ENCODE measurements at places on chromosomes 12 and 14.
A peak's percentile ranks its signal among the peaks of the same experiment; 100 is the strongest.

- DNase-seq, result no peak
Measured at GRCh38 chr14:56821177-56821576, 10.9 kb upstream of the OTX2 start.

GRCh38 chr12:116361414-116362223, 84.1 kb upstream of the MED13L start:
- no peak for DNase-seq

DNA sequence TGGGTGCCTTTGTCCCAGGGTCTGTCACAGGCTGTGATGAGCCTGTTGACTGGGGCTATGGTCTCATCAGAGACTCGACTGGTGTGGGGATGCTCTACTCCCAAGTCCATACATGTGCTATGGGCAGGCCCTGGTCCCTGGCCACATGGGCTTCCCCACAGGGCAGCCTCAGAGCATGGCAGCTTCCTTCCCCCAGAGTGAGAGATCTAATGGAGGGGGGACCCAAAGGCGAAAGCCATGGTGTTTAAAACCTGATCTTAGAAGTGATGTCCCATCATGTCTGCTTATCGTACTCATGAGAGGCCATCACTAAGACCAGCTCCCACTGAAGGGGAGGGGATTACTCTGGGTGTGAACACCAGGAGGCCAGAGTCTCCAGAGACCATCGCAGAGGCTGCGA, 279.0 kb upstream of the RTL1 start:
- no peak for DNase-seq

- DNase-seq, result peak; percentile 59
Measured at GRCh38 chr12:122834921-122835749, at the start of gene HIP1R. Gene HIP1R (plus strand): TSS chr12:122835457. CDS start chr12:122835551, 94 bp downstream.

DNA sequence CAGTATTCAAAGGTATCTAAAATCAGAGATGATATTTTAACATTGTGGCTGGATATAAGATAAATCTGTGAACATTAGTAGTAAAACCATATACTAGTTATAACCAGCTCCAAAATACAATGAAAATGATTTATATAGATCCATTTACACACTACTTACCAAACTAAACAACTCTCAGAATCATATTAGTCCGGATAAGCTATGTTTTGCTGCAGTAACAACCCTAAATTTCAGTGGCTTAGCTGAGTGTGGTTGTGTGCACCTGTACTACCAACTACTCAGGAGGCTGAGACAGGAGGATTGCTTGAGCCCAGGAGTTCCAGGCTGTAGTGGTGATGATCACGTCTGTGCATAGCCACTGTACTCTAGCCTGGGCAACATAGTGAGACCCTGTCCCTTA, 23.8 kb downstream of the ZDHHC17 start:
- DNase-seq, result no peak

DNA sequence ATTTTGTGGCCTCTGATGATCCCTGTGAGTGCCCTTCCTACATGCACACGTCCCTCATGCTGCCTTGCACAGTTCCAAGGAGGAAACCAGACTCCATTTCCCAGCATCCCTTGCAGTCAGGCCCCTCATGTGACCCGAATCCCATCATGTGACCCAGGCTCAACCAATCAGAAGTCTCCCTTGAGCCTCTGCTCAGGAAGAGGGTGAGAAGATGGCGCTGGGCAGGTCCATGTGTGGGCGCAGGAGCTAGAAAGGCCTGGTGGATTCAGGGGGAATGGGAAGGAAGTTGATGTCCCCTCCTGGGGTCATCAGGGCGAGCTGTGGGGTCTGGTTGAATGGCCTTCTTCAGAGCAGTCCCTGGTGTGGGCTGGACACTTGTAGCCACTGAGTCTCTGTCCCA, 240.5 kb downstream of the ADGRD1 start:
- DNase-seq, result no peak

DNA sequence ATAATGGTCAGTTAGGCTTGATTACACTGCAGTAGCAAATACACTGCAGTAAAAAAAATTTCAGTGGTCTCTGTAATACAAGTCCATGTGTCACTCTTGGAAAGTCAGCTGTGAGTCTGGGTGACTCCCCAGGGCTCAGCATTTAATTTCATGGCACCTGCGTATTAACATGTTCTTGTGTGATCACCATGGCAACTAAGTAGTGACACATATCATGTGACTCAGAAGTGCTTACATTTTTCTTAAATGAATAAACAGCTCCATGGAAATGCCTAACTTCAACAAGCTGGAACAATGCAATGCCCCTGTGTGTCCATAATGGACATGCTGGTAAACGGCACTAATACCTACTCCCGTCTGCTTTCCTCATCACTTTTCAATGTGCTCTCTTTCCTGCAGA, 88.5 kb upstream of the ANO4 start:
- DNase-seq, result no peak

DNA sequence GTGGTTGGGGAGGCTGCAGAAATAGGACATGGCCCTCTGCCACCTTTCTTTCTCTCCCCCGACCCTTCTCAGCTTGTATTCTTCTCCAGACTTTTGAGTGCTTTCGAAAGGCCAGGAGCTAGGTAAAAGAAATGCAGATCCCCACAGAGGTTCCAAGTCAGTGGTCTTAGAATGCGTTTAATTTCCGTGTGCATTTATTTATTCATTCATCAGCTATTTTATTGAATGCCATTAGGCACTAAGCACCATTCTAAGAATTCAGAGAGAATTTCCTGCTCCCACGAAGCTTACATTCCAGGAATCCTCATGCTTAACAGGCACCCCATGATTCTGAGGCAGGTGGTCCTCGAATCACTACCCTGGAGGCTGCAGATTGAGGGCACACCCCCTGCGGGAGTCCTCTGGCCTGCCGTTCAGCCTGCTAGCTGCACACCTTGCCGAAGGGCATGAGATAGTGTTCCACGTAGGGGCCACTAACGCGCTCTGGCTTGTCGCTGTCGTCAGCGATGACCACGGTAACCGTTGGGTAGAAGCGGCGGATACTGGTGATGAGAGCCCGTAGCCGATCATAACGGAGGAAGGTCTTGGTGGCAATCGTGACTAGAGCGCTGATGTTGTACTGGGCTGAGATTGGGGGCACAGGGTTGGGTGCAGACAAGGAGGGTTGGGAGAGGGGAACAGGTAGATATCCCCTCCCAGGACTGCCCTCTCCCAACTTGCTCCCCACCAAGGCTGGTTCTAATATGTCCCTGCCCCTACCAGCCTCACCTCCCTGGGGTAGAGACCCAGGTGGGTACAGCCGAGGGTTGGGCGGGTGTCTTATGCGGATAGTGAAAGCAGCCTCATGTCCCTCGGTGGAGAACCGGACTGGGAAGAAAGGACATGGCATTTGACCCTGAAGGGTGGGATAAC, 4.5 kb downstream of the B4GALNT1 start:
- DNase-seq, result no peak

GRCh38 chr12:106873983-106874382, 81.7 kb upstream of the TMEM263 start:
- DNase-seq, result no peak

DNA sequence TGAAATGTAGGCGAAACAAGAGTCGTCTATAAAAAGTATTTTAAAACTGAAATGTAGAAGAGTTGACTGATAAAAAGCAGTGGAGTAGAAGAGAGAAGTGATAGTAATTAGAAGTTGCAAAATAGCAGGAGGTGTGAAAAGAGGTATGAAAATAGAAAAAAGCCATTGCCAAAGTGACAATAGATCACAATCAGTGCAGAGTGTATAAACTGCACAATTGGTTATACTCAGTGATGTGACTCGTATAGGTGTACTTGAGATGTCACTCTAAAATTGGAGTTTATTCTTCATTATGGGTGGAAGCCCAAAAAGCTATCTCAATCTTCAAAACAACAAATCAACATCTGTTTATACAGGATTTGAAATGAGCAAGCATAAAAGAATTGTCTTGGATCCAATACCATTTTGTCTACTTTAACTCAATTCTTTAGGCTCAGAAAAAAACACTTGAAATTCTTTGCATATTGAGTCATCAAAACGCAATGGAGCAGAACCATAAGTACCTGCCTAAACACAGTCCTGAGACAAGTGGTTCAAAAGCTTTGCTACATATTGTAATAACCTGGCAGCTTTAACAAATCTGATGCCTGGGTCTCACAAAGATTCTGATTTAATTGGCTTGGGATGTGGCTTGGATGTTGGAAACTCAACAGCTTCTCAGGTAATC, 8.8 kb downstream of the IKBIP start:
- peak; percentile 32 for DNase-seq

GRCh38 chr14:67970923-67971322, 151.3 kb downstream of the RAD51B start:
- DNase-seq, result no peak

DNA sequence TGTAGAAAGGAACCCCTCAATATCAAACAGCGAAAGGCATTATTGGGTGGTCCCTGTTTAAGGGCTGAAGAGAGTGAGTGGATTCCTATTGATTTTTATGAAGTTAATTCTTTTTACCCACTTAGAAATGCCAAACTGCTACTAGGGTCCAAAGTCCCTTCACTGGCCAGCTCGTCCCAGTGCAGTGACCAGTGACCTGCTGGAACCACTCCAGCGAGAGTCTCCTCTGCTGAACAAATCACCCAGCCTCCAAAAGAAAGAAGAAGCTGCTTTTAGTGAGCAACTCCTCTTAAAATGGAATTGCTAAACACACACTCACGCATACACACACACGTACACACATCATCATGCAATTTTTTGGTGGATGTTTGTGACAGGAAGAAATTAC, 198.2 kb upstream of the PLEKHG7 start:
- no peak for DNase-seq

- DNase-seq, result no peak
Measured at GRCh38 chr12:47302111-47302671, 222.4 kb upstream of the AMIGO2 start.

- DNase-seq, result no peak
Measured at GRCh38 chr12:4991373-4991772, 52.3 kb upstream of the KCNA5 start.

GRCh38 chr12:14303661-14304155, 61.8 kb upstream of the ATF7IP start:
- no peak for DNase-seq

DNA sequence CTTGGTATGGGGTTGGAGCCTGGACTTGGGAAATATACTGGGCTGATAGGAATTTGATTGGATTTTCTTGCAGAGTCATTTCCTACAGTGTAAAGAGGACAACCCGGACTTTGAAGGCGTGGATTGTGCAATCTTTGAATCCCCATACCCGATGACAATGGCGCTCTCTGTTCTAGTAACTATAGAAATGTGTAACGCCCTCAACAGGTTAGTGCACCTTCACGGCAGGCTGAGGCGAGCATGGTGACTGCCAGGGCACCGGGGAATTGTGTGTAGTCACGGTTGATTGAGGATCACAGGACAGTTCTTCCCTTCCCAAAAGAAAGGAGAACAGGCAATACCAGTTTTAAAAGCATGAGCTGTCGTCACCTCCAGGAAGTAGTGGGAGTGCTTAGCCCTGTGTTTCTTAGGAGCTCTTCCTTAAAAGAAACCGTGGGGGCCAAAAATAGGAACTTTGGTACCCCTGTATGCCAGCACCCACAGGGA, 58.3 kb downstream of the ANAPC7 start:
- DNase-seq, result no peak

- DNase-seq, result no peak
Measured at GRCh38 chr12:7295529-7295928, 8.3 kb upstream of the ACSM4 start.

DNA sequence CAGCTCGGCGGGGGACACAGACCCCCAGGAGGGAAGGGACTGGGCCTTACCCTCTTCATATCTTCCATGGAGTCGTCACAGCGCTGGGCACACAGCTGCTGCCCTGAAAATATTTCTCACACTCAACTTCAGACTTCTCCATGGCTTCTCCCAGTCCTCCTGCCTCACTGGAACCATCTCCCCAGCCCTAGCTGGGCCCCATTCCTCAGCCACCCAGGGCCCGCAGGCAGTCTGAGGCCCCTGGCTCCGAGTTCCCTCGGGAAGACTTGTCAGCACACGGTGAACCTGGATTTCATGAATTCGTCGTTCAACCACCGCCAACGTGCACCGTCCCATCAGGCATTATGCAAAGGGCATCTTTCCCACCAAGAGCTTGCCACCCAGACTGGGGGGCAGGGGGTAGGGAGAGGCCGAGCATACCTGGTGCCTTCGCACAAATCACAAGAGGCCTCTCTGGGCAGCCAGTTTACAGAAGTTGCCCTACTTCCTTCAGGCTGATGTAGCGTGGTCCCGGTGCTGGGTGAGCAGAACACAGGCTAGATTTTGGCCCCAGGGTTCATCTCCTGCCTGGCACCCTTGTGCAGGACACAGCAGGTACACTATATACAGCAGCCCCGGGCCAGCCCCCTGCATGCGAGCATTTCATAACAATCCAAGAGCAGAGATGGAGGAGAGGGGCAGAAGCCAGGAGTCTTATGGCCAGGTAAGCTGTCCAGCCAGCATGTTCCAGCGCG, 44.2 kb downstream of the LTBP2 start:
- no peak for DNase-seq

GRCh38 chr12:131151558-131152345, 198.0 kb downstream of the ADGRD1 start:
- no peak for DNase-seq

DNA sequence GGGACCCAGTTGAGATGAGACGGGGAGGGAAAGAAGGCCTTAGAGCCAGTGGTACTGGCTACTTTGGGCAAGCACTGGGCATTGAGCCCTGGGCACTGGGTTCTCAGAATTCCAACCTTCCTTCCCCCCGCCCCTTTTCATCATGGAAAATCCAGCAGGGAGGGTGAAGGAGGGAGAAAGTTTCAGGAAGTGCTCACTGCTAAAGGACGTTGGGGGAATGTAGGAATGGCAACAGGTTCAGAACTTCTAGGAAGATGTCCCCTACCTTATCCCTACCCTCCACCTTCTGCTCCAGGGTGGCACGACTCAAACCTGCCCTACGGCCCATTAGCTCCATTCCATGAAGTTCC, 4.2 kb upstream of the TNS2 start:
- no peak for DNase-seq

DNA sequence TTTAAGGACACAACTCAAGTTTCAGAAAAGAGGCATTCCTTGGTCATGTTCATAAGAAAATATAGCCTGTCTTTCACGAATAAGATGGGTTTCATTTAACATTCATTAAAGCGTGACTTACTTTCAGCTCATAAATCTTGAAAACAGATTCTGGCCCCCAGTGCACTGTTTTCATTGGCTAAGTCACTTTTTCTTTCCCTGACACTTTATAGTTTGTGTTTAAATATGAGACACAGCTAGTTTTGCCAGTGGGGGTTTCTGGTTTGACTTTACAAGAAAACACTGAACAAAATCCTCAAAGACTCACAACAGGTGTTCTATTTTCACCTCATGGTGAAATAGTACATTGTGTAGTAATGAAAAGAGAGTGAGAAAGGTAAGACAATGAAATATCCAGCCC, 65.9 kb downstream of the PHLDA1 start:
- DNase-seq, result no peak

DNA sequence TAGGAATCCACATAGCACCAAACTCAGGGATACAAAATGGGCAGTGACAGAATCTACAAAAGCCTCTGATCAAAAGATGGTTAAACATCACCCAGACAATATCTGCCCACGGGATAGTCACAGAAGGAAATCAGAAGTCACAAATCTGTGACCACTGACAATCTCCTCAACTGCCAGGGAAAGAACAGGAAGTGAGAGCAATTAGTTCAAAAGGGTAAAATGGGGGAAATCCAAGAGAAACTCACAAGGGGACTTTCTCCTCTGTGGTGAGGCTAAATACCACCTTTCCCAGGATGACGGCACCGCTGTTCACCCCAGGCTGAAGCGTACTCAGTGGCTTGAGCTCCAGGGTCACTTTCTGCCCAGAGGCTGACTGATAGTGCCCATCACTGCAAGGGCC, 10.7 kb downstream of the TTC5 start:
- no peak for DNase-seq

GRCh38 chr12:113469949-113470743, 1.5 kb downstream of the LHX5 start:
- no peak for DNase-seq
